Stimulated activated CD4-positive, alpha-beta T cell treated with anti-CD3 and anti-CD28 coated beads, Interleukin-1b, Interleukin-23, amount 100 ng/mL, for 1 hour (primary cell): ENCODE measurements at places on chromosomes 12 and 14.

DNA sequence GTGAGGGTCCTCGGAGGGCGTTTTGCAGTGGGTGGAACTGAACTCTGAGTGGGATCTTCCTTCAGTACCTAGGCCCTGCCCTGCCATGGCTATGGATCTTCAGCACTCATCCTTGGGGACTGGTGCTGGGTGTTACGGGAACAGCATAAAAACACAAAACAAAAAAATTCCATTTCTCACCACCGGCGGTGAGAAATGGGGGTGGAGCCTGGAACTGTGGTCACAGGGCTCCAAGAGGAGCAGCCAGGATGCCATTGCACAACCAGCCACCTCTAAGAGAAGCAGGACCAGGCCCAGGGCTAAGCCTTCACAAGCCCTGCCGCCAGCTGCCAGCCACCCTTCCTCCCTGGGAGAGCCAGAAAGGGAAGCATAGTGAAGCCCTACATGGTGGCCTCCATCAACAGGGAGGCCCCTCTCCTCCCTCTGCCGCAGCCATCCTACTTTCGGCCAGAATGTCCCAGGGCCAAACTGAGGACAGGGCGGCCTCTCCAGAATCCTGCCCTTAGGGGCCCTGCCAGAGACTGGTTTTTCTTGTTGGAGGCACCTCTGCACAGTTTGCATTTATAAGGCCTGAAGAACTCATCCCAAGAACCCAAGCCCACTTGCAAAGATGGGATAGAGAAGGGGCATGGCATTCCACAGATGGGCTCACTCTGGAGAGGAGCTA lies 76.5 kb downstream of the VCPKMT start:
- no peak for DNase-seq

- DNase-seq: no peak
Measured at GRCh38 chr12:81518638-81519037, 240.5 kb downstream of the PPFIA2 start.

DNA sequence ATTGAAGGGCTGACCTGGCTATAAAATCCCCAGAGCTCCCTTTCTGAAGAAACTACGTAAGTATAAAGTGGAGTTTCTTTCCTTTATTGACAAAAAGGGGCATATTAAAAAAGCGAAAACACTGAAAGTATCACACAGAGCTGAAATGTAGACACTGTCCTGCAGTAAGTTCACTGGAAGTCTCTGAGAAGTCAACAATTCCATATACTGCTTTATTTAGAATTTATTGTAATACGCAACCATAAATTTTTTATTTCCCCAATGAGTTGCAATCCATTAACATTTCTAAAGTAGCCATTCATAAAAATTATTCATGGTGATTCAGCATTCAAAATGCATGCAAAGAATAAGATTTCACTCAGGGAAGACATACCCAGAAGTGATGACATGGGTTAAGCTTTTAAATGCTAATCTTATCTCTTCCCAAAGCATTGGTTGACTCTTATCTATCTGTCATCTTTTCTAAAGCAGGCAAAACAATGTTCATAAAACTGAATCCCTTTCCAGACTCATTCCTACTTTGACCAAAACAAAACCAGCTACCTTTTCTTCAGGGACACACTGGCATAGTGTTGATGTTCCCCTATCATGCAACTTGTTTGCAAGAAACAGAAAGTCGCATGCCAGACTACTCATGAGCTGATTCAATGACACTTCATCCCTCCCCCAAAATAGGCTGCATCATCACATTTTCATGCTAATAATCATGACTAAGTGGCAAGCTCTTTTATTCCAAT lies 17.3 kb downstream of the KITLG start:
- DNase-seq: no peak

- no peak for DNase-seq
Measured at GRCh38 chr14:23033801-23034497, 751 bp downstream of the PSMB5 start.

DNA sequence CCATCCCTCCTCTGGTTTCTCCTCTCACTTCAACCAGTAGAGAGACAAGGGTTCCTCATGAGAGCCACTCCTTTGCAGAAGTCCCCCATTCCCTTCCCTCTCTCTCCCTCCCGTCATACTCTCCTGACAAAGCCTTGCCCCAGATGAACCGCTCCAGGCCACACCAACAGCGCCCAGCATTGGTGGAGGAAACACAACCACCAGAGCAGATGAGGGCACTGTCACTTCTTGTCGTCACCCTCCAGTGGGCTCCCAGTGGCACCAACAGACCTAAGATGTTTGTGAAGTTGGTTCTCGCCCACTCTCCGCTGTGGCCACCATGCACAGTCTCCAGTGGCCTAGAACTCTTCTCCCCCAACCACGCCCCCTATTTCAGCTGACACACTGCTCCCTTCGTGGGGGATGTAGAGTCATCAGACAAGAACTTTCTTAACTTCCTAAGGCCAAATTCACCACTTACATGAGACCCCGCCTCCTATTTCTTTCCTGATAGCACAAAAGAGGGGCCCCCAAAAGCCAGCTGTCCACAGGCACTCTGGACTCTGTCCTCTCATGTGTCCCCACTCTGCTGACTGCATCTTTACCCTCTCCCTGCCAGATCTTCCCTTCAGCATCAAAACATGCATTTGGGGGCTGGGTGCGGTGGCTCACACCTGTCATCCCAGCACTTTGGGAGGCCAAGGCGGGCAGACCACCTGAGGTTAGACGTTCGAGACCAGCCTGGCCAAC lies 29.2 kb upstream of the PLEKHG6 start:
- DNase-seq: no peak

DNA sequence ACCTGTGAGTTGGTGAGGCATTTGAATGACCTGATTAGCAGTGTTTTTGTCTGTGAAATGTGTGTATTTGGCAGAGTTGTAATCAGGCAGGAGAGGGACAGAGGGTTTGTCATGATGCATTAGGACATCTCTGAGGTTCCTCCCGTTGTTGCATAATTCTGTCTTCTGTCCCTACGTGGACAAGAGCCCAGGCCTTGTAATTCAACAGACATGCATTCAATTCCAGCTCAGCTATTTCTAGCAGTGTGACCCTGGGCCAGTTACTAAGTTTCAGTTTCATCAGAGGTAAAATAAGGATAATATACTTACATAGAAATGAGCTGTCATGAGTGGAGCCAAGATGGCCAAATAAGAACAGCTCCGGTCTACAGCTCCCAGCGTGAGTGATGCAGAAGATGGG lies 208.6 kb downstream of the SLC38A4 start:
- no peak for DNase-seq

GRCh38 chr14:94077111-94077821 lies 3.7 kb downstream of the DDX24 start:
- DNase-seq: no peak

GRCh38 chr12:31574803-31575575 lies 15.9 kb downstream of the DENND5B start:
- no peak for DNase-seq

DNA sequence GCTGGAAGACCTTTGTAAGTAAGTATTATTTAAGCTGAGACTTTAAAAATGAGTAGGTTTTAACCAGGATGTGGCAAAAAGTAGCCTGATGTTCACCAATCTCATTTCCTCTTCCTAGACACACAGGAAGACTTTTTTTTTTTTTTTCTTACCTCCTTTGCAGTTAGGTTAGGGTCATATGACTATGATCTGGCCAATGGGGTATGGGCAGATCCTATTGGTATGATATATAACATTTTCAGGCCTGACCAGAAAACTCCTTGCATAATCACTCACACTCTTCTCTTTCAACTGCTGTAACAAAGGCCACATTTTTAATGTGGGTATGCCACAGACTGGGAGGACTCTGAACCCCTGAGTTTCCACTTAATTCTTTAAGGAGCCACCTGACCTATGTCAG lies 2.7 kb upstream of the RPS6KA5 start:
- DNase-seq: no peak

GRCh38 chr14:94801225-94801624 lies 31.3 kb upstream of the GSC start:
- DNase-seq: no peak

DNA sequence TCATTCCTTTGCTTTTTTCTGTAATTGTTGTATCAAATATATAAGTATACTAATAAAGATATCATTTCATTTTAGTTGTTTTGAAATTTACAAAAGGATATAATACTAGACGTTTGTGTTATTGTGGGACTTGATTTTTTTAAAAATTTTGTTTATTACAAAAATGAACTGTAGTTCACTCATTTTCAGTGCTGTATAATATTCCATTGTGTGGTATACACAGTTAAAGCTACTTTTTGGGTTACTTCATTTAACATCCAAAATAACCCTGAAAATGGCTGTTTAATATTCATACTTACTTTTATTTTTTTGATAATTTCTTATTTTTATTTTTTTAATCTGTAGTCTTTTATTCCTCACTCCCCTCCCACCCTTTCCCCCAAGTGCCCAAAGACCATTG lies 21.4 kb downstream of the SLC38A2 start:
- no peak for DNase-seq

- no peak for DNase-seq
Measured at GRCh38 chr12:79426121-79426520, 264.6 kb downstream of the PAWR start.

DNA sequence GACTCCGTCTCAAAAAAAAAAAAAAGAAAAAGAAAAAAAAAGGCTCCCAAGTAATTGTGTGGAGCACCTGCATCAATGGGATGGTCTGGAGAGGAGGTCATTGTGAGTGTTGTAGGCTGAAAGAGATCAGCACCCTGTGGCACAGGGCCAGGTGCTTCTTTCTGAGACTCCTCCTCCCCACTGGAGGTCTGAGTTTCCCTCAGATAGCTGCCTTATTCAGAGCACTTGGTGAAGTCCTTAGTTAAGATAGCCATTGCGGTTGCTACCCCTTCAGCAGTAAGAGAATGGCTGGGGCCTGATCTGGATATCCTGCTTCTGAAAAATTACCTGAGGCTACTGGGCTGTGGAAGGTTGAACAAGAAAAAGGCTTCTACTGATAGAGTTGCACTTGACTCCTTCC lies 69.8 kb downstream of the ANO6 start:
- no peak for DNase-seq

GRCh38 chr12:39355841-39356240 lies 87.1 kb downstream of the KIF21A start:
- no peak for DNase-seq

DNA sequence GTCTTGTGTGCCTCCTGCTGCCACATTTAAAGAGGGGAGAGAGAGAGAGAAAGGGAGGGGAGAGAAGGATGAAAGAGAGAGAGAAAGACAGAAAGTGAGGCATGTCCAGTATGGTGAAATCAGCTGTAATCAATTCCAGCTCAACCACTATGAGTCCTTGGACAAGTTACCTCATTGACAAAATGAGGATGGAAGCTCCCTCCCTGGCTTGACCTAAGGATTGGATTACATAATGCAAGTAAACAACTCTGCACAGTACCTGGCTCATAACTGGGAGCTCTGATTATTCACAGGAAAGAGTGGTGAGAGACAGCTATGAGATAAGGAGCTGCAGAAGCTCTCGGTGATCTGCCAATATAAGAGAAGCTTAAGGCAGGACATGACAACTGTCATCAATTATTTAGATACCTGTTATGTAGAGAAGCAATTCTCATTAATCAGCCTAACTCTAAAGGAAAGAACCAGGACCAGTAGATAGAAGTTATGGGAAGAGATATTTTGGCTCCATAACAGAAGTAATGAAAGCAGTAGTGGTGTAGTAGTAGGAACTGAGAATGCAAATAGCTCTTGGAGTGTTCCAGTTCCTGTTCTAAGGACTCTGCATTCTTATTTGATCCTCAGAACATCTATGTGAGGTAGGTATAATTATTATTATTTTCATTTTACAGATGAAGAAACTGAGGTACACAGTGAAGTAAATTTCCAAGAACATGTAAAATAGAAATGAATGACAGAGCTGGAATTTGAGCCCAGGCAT lies 791.6 kb downstream of the DIO2 start:
- DNase-seq: no peak

DNA sequence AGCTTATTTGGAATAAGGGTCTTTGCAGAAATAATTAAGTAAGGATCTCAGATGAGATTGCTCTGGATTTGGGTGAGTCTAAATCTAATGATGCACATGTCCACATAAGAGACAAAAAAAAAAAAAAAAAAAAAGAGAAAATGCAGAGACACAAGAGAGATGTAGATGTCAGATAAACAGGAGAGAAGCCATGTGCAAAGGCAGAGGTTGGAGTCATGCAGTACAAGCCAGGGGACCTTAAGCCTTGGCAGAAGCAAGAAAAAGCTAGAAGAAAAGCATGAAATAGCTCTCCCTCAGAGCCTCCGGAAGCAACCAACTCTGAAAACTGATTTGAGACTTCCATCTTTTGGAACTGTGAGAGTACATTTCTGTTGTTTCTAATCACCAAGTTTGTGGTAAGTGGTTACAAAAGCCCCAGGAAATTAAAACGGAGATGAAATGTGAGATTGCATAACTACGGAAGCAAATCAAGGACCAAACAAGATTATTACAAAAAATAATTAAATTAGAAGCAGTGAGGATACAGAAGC lies 1304.0 kb upstream of the SEL1L start:
- no peak for DNase-seq

DNA sequence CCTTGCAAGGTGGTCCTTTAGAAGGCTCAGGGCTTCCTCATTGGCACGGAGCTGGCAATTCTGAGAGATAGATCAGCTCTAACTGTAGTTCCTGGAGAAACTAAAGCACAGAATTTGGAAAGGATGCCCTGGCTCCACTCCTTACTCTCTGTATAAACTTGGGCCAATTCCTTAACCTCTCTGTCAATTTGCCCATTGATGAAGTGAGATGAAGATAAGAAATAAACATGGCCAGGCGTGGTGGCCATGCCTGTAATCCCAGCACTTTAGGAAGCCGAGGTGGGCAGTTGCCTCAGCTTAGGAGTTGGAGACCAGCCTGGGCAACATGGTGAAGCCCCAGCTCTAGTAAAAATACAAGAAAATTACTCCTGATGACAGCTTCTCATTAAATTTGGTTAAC lies 34.0 kb upstream of the COX6A1 start:
- DNase-seq: no peak

DNA sequence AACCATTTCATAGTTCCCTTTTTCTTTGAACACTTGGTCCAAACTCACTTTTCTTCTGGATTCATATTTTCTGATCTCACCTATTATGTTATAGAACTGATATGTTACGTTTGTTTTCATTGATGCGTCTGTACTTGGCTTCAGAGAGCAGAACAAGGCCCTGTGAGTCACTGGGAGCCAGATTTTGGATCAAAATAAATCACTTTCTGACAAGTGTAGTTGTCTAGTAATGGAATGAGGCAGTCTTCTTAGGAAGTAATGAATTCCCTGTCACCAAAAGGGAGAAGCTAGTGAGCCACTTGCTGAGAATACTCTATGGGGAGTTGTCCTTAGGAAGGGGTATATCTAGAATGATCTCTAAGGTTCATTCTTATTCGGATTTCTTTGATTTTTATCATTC lies 10.2 kb downstream of the BICD1 start:
- DNase-seq: no peak

DNA sequence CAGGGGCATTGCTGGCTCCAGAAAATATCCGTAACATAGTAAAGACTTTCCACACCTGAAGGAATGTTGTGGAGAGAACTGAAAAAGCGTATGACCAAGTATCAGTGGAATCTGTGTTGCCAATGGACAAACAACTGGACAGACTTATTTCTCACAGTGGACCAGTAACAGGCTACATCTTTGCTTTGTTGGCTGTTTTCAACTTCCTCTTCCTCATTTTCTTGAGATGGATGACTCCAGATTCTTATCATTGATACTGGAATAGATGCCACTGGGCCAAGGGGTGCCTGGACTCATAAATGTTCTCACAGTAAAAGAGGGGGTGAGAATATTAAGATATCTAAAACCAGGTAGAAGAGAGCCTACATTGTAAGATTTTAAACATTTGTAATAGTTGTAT lies 6.4 kb downstream of the GAS2L3 start:
- no peak for DNase-seq

GRCh38 chr12:115037830-115038229 lies 353.9 kb upstream of the TBX3 start:
- DNase-seq: no peak
